ENCODE measurements at places on chromosomes 4 and X.

GRCh38 chr4:66059556-66059955 is 389.3 kb upstream of the EPHA5 start:
- DNase-seq, result no peak

GRCh38 chr4:116469582-116469981 is 615.8 kb downstream of the TRAM1L1 start:
- DNase-seq, result no peak

- no peak for DNase-seq
Measured at GRCh38 chrX:102745857-102746584, 25.5 kb downstream of the GPRASP3 start.

GRCh38 chrX:32966821-32967355 is 244.5 kb downstream of the DMD start:
- no peak for DNase-seq

DNA sequence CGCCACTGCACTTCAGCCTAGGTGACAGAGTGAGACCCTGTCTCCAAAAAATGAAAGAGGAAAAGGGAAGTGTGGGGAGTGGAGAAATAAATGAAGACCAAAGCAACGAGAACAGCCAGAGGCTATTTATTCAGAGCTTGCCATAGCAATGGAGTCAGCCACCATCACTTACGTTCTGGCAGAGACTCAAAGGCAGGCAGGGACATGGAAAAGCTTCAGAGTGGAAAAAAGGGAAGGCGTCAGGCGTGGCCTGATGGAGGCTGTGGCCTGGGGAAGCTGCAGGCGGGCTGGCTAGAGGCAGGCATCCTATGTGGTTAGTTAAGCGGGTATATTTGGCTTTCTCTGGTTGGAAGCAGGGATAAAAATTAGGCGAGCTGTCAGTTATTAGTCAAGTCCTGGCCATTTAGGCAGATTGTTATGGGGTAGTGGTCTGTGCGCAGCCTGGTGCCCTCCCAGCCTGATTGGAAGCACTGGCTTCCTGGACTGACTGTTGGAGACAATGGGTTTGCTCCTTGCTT is 73.3 kb downstream of the DCTD start:
- DNase-seq, result no peak

GRCh38 chr4:147794787-147795413 is 63.0 kb downstream of the ARHGAP10 start:
- no peak for DNase-seq

GRCh38 chrX:3134316-3134945 is 93.2 kb downstream of the ARSF start:
- no peak for DNase-seq
